Central memory CD4-positive, alpha-beta T cell (primary cell): ENCODE measurements at places on chromosomes 12 and 14.
A peak's percentile ranks its signal among the peaks of the same experiment; 100 is the strongest.

DNA sequence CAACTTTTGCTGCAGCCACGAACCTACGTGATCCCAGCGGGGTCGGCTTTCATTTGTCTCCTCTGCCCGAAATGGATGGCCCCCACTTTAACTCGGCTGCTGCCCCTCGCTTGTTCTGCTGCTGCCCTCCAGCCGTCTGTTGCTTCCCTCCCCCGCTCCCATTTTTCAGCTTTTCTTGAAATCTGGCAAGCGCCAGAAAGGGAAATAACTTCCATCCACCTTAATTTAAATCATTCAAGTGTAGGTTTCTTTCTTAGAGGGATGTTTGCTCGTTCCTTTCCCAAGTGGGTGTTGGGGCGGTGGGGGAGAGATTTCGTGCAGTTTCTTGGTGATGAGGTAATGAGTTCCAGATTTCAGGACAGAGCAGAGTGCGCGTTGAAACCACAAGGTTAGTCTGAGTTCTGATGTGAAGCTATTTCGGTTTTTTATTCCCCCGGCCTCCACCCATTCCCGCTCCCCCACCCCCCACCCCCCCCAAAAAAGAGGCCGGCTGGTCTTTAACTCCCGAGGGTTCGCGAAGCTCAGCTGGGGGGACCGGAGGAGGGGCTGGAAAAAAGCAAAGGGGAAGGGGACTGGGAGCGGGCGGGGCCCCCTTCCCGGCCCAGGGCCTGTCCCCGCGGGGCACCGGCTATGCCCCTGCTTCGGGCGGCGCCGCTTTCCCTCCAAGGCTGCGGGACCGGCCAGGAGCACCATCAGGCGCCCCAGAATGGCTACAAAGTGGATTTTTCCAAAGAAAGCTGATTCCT, 2.2 kb upstream of the ZFP36L1 start:
- peak; percentile 57 for DNase-seq

DNA sequence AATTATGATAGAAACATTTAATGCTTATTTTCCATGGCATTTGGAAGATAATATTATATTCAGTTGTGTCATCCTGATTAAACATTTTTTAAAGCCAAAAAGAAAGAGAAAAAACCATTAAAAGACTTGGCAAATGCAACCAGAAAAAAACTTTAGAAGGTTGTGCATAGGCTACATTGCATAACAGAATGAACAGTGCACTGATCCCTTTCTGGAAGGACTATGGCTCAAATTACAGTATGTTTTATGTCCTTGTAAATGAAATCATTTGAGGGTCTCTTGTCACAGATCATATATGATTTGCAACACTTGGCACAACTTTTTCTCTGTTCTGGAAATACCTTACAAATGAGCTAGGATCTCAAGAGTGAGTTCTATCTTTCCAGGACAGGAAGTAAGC, 275.2 kb upstream of the FLRT2 start:
- no peak for DNase-seq

- no peak for DNase-seq
These were observed 9.8 kb upstream of the SERPINA5 start for GRCh38 chr14:94571395-94571794.

DNA sequence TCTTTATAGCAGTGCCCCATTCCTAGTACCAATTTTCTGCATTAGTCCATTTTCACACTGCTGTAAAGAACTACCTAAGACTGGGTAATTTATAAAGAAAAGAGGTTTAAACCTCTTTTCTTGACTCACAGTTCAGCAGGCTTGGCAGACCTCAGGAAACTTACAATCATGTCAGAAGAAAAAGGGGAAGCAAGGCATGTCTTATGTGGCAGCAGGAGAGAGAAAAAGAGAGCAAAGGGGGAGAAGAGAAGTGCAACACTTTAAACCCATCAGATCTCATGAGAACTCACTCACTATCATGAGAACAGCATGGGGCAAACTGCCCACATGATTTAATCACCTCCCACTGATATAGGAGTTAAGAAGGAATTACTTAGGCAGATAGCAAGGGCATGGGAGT, 101.6 kb upstream of the PLEKHG7 start:
- no peak for DNase-seq

DNA sequence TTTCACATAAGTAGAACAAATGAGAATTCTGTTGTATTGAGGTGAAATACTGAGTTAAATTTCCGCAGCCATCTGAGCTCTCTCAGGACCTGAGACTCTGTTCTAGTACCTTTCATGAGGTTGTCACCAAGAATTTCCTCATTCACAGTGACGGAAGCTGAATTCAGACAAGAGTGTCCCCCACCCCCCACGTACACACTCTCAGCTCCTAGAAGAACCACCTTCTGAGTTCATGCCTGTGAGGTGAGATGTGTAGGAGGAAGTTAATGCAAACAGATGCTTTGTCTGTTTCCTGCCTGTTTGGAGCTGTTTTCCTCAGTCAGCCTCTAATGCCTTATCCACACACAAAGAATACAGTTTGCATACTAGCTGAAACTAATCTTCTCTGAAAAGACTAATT, 18.2 kb downstream of the BICDL1 start:
- peak; percentile 79 for DNase-seq

DNA sequence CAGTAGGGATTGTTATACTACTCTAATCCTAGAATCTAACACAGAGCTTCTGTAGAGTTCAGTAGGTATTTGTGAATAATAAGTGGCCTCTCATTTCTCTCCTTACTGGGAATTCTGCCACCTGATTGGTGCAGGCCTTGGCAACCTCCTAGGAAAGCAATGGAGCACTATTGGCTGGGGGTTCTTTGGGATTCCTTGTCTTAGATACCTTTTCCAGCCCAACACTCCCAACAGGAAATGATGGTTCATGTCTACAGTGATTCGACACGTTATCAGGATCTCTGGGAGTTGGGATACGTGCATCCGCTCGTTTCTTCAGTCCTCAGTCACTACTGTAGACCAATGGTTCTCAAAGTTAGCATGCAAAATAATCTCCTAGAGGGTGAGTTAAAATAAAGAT, 67.4 kb downstream of the ELK3 start:
- no peak for DNase-seq

DNA sequence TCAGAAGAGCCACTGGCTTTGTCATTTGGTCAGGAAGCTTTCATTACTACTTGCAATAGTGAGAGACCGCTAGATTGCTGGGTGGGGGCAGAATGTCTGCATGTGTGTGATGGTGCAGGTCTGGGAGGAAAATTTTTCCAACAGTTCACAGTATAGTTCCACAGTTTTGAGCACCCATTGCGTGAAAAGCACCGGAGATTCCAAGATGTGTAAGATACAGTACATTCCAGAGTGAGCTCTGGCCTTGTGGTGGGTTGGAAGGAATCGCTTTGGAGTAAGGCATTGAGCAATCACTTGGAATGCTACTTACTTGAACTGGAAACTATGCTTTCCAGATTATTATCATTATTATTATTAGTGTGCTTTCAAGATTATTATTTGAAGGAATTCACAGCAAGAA, 47.6 kb upstream of the FRMD6 start:
- DNase-seq, result no peak

- no peak for DNase-seq
These were observed 7.7 kb downstream of the FBXW8 start for GRCh38 chr12:116918464-116918863.

- no peak for DNase-seq
These were observed 236.6 kb upstream of the NPAS3 start for GRCh38 chr14:32702088-32702487.

- DNase-seq, result peak; percentile 91
These were observed at the start of gene HEBP1 for GRCh38 chr12:12999959-13000615. HEBP1 (minus strand) TSS chr12:13000265; CDS start chr12:13000114, 151 bp downstream.
